Activated T-cell treated with anti-CD3 and anti-CD28 coated beads, Interleukin-2, amount 50 U/mL, for 48 hours (primary cell): ENCODE measurements at places on chromosomes 16 and 17.
A peak's percentile ranks its signal among the peaks of the same experiment; 100 is the strongest.

DNA sequence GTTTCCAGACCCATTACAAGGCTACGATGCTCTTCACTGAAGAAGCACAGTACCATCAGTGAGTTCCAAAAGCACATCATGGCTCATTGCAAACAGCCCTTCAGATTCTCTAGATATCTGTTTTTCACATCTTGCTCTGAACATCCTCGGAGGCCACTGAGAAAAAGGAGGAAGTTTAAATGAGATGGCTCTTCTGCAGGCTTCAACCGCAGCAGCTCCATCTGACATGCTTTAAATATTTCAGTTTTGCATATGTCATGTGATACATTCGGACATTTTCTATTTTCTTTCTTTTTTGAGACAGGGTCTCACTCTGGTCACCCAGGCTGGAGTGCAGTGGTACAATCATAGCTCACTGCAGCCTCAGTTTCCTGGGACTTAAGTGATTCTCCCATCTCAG is 396.8 kb downstream of the NPIPA8 start:
- no peak for DNase-seq

GRCh38 chr17:17119533-17119932 is 77.3 kb downstream of the MPRIP start:
- peak; percentile 73 for DNase-seq

GRCh38 chr16:2152695-2153506 is 2.7 kb upstream of the TRAF7 start:
- peak; percentile 68 for DNase-seq

- DNase-seq, result no peak
These were observed 549.9 kb upstream of the CDH5 start for GRCh38 chr16:65816556-65816955.

DNA sequence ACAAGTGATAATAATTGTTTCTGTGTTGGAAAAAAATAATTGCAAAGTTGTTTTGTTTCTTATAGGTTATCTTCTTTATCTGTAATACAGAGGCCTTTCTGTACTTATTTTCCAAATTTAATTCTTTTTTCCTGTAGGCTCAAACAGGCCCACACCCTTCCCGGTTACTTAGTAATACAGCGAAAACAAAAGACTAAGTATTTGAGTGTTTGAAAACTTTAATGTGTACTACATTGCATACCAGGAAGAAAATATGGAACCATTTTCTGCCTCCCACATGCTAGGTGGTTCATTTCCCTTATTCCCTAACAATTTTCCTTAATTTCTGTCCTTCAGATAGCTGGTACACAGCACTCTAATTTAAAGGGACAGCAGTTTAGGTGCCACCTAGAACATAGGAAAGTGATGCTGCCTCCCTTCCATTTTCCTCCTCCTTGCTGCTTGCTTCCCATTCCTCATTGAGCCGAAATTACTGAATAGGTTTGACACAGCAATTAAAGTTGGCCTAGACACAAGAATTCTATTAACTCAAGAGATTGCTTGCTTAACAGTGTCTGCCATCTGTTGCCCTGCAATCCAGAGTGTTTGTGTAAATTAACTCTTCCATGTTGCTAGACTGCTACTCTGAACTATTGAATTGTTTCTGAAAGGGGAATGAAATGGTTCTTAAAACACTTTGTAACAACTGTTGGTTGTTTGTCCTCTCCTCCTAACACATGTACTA is 24.2 kb downstream of the CYB5B start:
- no peak for DNase-seq

DNA sequence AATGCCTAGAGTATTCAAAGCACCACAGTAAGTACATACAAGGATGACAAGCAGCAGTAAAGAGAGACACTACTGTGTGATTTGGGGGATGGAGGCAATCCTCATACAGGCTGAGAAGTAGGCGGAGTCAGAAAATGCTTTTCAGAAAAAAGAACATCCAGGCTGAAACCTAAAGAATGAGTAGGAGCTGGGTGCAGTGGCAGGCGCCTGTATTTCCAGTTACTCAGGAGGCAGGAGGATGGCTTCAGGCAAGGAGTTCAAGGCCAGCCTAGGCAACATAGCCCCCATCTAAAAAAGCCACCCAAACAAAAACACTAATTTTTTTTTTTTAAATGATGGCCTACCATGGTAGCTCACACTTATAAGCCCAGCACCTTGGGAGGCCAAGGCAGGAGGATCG is 10.3 kb downstream of the KANSL1 start:
- DNase-seq, result no peak

GRCh38 chr17:12990926-12991325 is 26.9 kb downstream of the ELAC2 start:
- DNase-seq, result no peak

DNA sequence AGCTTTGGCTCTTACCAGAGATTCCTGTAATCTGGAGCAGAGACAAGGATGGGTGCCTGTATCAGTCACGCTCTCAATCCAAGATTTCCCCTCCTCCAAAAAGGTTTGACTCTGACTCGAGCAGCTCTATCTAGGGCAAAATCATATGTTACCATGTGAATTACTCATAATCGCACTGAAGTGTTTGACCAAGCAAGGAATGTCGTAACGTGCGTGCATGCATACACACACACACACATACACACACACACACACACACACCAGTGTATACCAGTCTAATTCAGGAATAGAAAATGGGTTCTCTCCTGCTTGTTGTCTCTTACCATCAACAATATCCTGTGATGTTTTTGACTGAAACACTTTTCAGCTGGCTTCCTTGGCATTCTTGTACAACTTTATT is 835.1 kb downstream of the KCNJ2 start:
- no peak for DNase-seq

GRCh38 chr16:24988593-24989338 is 26.4 kb downstream of the ARHGAP17 start:
- DNase-seq, result peak; percentile 42

DNA sequence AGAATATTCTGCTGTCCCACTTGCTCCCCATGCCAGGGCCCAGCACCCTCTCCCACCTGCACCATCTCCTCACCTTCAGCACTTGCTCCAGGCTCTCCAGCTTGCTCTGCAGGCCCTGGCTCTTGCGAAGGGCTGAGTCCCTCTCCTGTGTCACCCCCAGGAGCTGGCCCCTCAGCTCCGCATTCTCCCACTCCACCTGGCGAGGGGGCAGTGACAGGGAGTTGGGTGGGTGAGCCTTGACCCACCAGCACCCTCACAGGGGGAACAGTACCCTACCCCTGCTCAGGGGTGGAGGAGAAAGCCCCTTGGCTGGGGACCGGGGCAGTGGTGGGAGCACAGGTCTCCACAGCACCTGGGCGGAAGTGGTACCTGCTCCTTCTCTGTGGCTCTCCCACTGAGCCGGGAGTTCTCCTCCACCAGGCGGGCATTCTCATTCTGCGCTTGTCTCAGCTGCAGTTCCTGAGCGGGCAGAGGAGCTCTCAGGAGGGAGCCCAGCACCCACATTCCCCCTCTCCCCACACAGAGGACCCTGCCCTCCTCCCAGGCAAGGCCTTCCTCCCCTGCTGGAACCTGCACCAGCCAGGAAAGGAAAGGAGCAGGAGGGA is 5.9 kb downstream of the TSPOAP1 start:
- no peak for DNase-seq

GRCh38 chr16:21263640-21264570 is 14.2 kb downstream of the CRYM start:
- no peak for DNase-seq

DNA sequence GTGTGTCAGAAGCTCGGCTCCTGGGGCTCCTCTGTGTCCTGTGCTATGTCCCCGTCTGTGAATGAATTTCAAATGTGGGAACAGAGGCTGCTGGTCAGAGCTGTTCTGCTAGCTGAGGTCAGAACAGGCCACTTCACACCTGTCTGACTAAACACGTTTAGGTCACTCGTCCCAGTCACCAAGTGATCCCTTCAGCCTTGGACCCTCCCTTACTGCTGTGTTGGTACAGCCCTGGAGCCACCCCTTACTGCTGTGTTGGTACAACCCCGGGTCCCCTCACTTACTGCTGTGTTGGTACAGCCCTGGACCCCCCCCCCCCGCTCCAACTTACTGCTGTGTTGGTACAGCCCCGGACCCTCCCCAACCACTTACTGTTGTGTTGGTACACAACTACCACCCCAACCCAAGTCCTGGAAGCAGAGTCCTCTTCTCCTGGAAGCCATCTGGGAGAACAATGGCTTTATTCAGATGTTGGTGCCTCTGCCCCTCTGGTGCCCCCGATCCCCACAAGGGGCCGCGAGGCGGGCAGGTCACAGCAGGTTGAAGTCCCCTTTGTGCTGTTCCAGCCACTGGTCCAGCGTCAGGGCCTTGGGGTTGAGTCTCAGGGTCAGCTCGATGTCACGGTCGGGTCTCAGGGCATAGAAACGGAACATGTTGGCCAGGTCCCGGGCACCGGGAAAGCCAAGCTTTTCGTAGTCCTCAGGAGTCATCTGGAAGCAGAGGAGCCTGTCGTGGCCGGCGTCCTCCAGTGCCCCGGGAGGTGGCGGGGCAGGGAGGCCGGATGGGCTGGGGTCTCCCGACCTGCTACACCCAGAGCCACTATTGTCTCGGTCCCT is 13.0 kb downstream of the NMRAL1 start:
- peak; percentile 29 for DNase-seq

GRCh38 chr16:84595052-84595481 is 22.8 kb downstream of the COTL1 start:
- DNase-seq, result no peak

- no peak for DNase-seq
These were observed 623 bp downstream of the CACNA1G start for GRCh38 chr17:50560931-50561745.

DNA sequence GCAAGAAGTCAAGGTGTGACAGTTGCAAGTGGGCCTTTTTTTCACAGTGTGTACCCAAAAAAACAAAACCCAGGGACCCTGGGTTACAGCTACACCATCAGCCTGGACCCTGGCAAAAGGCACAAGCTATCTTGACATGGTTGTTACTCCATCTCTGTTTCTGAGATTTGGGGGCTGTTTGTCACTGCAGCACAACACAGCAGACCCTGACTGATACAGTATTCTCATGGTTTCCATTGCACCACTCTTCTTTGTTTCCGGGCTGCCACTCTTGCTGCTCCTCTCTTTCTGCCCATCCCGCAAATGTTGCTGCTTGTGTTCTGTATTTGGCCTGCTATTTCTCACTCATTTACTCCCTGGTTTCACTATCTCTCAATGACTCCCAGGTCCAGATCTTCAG is 55.2 kb downstream of the C16orf78 start:
- no peak for DNase-seq

DNA sequence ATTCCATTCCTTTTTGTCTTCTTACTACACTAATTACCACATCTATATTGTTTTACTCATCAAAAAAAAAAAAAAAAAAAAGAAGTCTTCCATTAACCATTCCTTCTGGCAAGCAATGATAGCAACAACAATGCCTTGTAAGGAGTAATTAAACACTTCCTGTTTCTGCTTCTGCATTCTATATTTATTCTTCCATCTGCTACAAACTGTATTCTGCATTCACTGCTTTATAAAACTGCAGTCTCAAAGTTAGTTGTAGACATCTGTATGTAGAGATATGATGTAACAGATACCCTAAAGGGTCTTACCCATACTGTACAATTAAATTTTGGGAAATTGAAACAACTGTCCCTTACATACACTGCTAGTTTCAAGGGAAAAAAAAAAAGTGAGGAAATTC is 28.7 kb upstream of the ABCA6 start:
- DNase-seq, result no peak

GRCh38 chr17:8382052-8382879 is 727 bp downstream of the RPL26 start:
- no peak for DNase-seq

GRCh38 chr16:69823831-69824563 is 61.9 kb downstream of the WWP2 start:
- DNase-seq, result no peak

DNA sequence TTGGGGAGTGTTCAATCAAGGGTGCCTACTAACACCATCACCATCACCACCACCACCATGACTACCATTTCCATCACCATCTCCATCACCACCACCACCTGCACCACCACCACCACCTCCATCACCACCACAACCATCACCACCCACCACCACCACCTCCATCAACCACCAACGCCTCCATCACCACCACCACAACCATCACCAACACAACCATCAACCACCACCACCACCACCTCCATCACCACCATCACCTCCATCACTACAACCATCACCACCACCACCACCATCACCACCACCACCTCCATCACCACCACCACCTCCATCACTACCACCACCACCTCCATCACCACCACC is 15.7 kb downstream of the MARCHF10 start:
- no peak for DNase-seq

DNA sequence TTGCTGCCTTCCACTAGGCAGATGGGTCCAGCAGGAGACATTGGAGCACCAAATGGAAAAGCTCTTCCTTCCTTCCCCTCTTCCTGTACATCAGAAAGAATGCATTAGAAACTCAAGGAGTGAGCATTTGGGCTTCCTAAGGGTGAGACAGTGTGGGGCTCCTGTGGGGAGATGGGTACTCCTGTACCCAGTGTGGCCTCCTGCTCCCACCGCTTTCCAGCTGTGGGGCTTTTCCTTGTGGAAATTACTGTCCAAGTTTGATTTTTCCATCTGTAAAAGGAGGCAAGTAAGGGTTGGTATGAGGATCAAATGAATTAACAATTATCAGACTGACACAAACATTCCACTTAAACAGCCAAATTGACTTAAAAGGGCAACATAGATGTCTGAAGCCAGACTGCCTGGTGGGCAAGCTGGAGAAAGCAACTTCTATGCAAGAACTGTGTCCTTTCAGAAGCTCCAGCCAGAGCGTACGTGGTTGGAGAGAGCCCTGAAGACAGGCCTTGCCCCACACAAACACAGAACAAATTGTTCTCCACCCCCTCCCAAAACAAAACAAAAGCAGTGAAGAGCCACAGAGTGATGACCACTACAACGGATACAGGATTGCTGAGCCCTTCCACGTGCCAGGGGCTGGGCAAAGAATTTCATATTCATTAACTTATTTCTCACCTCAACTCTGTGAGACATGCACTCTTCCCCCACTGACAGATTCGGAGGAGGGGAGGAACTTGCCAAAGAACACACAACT is 23.1 kb upstream of the ALDH3A1 start:
- no peak for DNase-seq

DNA sequence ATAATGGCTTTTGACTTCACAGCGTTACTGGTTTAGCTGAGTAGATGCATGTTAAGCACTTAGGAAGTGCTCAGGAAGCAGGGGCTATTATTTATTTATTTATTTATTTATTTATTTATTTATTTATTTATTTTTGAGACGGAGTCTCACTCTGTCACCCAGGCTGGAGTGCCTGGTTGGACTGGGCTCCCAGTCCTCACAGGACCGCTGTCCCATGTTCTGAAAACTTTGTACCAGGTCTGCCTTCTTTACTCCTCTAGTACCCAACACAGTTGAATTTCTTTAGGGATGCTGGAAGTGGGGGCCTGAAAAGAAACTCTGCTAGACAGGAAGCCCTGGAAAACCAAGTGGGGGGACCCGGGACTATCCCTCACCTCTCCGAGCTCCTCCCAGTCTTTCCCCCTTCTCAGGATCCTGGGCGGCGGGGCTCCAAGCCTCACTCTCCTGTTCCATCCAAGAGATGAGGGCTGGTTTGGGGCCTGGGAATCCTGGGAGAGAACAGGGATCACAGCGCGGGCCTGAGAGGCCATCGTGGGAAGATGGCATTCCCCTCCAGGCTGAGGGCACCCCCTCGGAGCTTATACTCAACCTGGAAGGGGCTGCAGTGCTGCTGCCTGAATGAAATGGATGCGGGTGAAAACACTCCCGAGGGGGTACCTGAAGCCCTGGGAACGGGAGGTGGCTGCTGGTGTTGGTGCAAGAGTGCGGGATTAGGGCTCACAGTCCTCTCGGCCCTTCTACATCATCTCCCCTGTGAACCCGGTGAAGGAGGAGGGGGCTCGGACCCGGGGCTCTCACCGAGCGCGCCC is 674 bp downstream of the ZNF688 start:
- DNase-seq, result no peak

GRCh38 chr17:58525239-58525638 is 10.8 kb upstream of the MTMR4 start:
- no peak for DNase-seq

- DNase-seq, result peak; percentile 75
These were observed 112.4 kb downstream of the SPECC1 start for GRCh38 chr17:20121359-20122253.
